Cardiac muscle cell (in vitro differentiated cells and primary cell): ENCODE measurements at places on chromosomes 13 and 19.

DNA sequence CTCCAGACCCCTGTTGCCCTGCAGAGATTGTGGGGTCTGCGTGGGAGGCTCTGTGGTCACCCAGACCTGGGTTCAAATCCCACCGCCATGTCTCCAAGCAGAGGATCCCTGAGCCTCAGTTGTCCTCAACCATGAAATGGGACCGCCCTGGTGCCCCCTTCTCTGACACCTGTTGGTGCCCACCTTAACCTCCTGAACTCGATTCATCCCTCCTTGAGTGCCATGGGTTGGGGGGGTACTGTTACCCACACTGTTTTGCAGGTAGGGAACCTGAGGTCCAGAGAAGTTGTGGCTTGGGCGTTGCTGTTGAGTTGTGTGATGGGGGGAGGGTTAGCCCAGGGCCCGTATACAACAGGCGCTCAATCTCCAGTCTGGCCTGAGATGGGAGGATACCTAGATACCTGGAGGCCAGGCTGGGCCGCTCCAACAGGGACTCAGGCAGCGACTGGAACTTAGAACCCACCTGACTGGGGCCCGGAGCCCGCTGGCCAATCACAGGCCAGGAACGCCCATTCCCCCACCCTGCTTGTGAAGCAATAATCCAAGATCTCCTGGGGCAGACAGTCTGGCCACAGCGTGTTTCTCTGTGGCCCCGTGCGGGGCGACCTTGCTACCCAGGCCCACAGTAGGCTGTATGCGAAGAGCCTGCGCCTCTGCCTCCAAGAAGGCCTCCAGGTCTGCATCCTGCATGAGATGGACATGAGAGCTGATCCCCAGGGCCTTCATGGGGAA lies 2.8 kb downstream of the ARID3A start:
- peaks cover 11% of the 10 kb centered on the region for H3K4me1 ChIP-seq
- peak overlapping the region; percentile 86 for H3K27ac ChIP-seq
- H3K4me3 ChIP-seq, result no peak overlapping the region
- peaks cover 17% of the 10 kb centered on the region for H3K36me3 ChIP-seq
- DNase-seq, result peak; percentile 34

GRCh38 chr13:77918391-77919245 lies at the start of gene EDNRB:
TSS of gene EDNRB (minus strand) at chr13:77918831. CDS start at chr13:77918573, 258 bp downstream.
- peak; percentile 52 for DNase-seq
- no peaks in the 10 kb centered on the region for H3K27me3 ChIP-seq
- no peaks in the 10 kb centered on the region for H3K4me1 ChIP-seq
- peak within 1 kb of the TSS; percentile 55 for H3K4me3 ChIP-seq
- H3K36me3 ChIP-seq, result no peaks in the 10 kb centered on the region

DNA sequence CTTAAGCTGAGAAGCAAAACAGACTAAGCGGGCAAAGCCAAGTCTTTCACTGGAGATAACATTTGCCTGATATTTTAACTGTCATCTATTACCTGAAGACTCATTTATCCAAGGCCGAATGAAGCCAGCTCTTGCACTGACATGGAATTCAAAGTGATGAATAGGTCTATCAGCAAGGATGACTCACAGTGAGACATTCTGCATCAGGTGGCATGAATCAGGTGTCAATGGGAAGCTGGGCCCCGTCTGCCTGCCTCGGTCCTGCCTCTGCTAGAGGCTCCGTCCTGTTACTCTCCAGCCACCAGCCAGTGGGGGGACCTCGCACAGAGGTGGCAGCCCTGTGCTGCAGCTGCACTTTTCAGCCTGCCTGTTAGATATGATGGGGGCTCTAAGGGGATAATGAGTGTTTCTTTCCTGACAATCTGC lies 23.5 kb downstream of the STARD13 start:
- no peaks in the 10 kb centered on the region for H3K36me3 ChIP-seq
- H3K27me3 ChIP-seq, result no peaks in the 10 kb centered on the region
- peak overlapping the region; percentile 0 for H3K27ac ChIP-seq
- peaks cover 32% of the 10 kb centered on the region for H3K4me1 ChIP-seq
- H3K4me3 ChIP-seq, result no peak overlapping the region

DNA sequence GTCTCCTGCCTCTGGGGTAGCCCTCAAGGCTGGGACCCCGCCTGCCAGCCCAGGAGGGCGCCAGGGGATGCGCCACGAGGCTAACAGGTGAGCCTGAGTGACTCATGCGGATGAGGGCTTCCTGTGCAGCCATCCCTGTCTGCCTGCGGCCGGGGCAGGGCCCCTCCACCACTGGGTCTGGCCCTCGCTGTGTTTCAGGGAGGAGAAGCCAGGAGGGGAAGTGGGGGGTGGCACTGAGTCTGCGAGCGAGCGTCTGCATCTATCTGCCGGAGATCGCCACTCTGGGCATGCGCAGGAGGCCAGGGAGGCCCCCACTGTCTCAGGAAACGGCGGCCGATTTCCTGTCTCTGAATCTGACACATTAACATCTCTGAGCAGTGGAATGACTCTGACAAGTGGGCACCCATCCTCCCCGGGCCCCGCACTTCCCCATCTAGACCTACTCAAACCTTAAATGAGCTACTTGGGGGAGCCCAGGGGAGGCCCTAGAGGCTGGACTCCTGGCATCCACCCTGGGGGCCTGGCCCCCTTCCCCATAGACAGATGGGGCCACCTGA lies 19.7 kb downstream of the RFX1 start:
- H3K4me3 ChIP-seq, result no peak overlapping the region
- H3K4me1 ChIP-seq, result peaks cover 13% of the 10 kb centered on the region
- H3K36me3 ChIP-seq, result no peaks in the 10 kb centered on the region
- H3K27me3 ChIP-seq, result no peaks in the 10 kb centered on the region

GRCh38 chr13:73738626-73739025 lies 395.6 kb downstream of the KLF12 start:
- H3K4me3 ChIP-seq, result no peak overlapping the region
- no peaks in the 10 kb centered on the region for H3K27me3 ChIP-seq
- no peaks in the 10 kb centered on the region for H3K36me3 ChIP-seq
- H3K27ac ChIP-seq, result no peak overlapping the region
- DNase-seq, result no peak
- H3K4me1 ChIP-seq, result peaks cover 6% of the 10 kb centered on the region

DNA sequence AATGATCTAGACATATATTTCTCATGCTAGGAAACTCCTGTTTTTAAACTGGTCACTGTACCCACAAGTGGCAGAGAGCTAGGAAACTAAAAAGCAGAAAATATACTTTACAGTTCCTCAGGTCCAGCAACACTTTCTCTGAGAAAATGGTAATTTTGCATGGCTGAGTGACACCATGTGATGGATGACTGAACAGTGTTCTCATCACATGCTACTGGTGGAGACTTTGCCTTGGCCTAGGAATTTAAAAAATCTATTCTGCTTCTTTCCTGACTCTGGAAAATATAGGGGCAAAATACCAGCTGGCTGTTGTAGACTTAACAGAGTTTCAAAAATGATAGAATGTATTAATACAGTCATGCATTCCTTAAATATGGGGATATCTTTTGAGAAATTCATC lies 50.0 kb downstream of the LATS2 start:
- no peaks in the 10 kb centered on the region for H3K27me3 ChIP-seq
- no peaks in the 10 kb centered on the region for H3K36me3 ChIP-seq
- no peak for DNase-seq
- H3K4me1 ChIP-seq, result peaks cover 10% of the 10 kb centered on the region

DNA sequence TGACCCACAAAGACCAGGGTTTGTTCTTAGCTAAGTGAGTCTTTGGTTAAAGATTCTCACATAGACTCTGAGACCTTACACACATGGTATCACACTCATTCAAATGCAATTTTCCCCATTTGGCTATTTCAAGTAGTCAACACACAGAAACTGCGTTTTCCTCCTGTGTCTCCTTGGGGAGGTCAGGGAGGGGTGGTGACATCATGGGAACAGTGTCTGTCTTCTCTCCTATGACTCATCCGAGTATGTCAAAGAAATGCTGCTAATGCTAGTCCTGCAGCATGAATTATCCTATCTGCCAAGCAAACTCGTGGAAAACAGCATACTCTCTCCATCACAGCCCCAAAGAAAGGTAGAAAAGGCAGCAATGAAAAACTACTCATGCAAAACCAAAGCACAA lies 100.2 kb downstream of the ENOX1 start:
- no peak overlapping the region for H3K4me3 ChIP-seq
- H3K27ac ChIP-seq, result no peak overlapping the region
- no peak for DNase-seq
- H3K27me3 ChIP-seq, result no peaks in the 10 kb centered on the region
- peaks cover 13% of the 10 kb centered on the region for H3K4me1 ChIP-seq

GRCh38 chr13:100315522-100315921 lies 226.6 kb downstream of the PCCA start:
- H3K4me1 ChIP-seq, result peaks cover 3% of the 10 kb centered on the region
- no peaks in the 10 kb centered on the region for H3K36me3 ChIP-seq

DNA sequence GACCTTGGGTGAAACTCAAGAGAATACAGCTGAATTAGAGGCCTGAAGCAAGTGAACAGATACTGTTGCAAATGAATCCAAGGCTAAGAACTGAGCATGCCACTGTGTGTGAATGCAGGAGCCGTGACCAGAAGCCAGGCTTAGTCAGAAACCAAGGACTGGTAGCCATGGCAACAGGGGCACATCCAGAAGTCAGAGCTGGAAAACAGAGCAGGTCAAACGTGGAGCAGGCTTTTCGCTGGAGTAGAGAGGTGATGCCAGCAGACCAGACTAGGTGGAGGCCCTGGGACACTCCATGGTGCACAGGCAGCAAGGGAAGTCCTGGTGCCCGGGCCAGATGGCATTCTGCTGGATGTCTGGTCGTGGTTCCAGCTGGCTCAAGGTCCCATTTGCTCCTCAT lies 564.1 kb downstream of the PCDH9 start:
- no peaks in the 10 kb centered on the region for H3K27me3 ChIP-seq
- no peaks in the 10 kb centered on the region for H3K4me1 ChIP-seq
- DNase-seq, result peak; percentile 45
- no peak overlapping the region for H3K27ac ChIP-seq
- H3K36me3 ChIP-seq, result no peaks in the 10 kb centered on the region
- no peak overlapping the region for H3K4me3 ChIP-seq

DNA sequence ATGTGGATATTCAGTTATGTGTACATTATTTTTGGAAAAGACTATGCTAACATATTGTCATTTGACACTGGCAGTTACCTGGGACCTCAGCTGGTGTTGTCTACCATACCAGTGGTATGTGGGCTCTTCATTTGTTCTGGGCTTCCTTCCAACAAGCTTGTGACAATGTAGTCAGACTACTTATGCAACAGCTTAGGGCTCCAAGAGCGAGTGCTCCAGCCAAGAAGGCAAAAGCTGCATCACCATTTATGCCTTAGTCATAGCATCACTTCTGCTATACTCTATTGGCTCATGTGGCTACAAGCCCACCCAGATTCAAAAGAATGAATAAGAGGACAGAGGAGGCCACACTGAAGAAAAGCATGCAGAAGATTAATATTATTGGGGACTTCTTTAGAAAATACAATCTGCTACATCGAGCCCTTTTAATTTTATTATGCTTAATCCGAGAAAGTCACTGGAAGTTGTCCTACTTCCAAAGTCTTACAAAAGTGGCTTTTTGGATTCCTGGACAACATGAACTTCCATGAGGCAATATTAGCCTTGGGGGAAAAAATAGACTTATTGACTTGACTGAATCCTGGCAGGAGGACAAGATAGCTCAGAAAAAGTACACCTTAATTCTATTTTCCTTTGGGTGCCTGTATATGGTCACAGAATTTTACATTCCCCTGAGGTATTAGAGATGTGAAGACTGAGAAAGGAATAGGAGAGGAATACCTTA lies 529.4 kb upstream of the HTR2A start:
- H3K27me3 ChIP-seq, result no peaks in the 10 kb centered on the region
- H3K27ac ChIP-seq, result no peak overlapping the region
- H3K4me3 ChIP-seq, result no peak overlapping the region
- peaks cover 7% of the 10 kb centered on the region for H3K4me1 ChIP-seq
- no peak for DNase-seq

GRCh38 chr13:21901811-21902708 lies 231.2 kb downstream of the FGF9 start:
- peaks cover 17% of the 10 kb centered on the region for H3K4me1 ChIP-seq
- H3K27me3 ChIP-seq, result peaks cover 3% of the 10 kb centered on the region
- no peak overlapping the region for H3K27ac ChIP-seq
- DNase-seq, result no peak
- no peaks in the 10 kb centered on the region for H3K36me3 ChIP-seq
